ENCODE measurements at places on chromosomes 5 and 9. TPM values are rescaled to one million over a fixed set of nuclear protein-coding genes. Genes with fewer than 3 reads are reported as not detected.
A peak's percentile ranks its signal among the peaks of the same experiment; 100 is the strongest.

The MARCHF6 gene
- 194 TPM for total RNA-seq

The PPP1R26 gene
- total RNA-seq: 14.8 TPM

The PLEKHG4B gene
- total RNA-seq: 1.4 TPM

The SOX30 gene
- not detected for total RNA-seq

The HEMGN gene
- total RNA-seq: 0.53 TPM

The ITGA1 gene
- 10.4 TPM for total RNA-seq

The MYOZ3 gene
- 0.36 TPM for total RNA-seq

The SHB gene
- total RNA-seq: 5.7 TPM

The ANKRD18A gene
- total RNA-seq: 0.12 TPM

DNA sequence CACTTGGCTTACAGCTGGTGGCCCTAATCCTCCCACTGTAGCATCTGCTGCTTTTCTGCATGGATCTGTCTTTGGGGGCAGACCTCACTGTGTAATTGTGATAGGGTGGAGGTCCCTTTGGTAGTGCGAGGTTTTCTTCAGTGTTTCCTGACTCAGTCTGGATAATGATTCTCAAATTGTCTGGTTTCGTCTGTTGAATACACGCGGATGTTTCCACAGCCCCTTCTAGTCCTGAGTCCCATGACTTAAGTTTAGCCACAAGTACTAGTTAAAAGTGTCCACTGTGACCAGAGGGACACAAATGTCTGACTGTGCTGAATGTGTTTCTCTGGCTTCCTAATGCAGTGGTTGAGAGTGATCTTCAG is 70.5 kb downstream of the LMNB1 start:
- H3K36me3 ChIP-seq: no peaks in the 10 kb centered on the region
- no peak overlapping the region for H3K4me3 ChIP-seq
- H3K27ac ChIP-seq: no peak overlapping the region
- H3K27me3 ChIP-seq: no peaks in the 10 kb centered on the region

GRCh38 chr5:151028717-151029116 is 8.3 kb downstream of the GPX3 start:
- no peaks in the 10 kb centered on the region for H3K27me3 ChIP-seq
- no peaks in the 10 kb centered on the region for H3K36me3 ChIP-seq
- no peak for DNase-seq
- H3K27ac ChIP-seq: no peak overlapping the region

- DNase-seq: no peak
- H3K36me3 ChIP-seq: no peaks in the 10 kb centered on the region
- H3K4me1 ChIP-seq: no peaks in the 10 kb centered on the region
- H3K27ac ChIP-seq: no peak overlapping the region
These were observed 71.1 kb upstream of the RETREG1 start for GRCh38 chr5:16687898-16688297.

DNA sequence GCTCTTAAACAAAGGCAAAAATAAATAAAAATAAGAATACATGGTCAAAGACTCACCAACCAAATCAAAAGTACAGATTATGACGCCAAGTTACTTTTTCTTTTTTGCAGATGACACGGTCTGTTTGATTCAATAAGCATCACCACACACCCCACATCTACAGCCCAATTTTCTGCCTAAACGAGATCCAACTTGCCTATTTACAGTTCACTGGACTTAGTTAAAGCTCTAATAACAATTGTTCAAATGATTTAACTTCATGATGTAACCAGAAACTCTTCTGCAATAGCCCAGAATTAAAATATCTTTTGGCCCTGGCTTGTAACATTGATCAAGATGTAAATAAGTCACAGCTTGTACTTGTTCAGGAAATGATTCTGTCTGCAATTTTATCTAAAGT is 590.3 kb upstream of the C9orf72 start:
- no peak for DNase-seq
- no peak overlapping the region for H3K27ac ChIP-seq
- no peaks in the 10 kb centered on the region for H3K27me3 ChIP-seq
- H3K36me3 ChIP-seq: no peaks in the 10 kb centered on the region
- no peaks in the 10 kb centered on the region for H3K4me1 ChIP-seq
- H3K4me3 ChIP-seq: no peak overlapping the region

DNA sequence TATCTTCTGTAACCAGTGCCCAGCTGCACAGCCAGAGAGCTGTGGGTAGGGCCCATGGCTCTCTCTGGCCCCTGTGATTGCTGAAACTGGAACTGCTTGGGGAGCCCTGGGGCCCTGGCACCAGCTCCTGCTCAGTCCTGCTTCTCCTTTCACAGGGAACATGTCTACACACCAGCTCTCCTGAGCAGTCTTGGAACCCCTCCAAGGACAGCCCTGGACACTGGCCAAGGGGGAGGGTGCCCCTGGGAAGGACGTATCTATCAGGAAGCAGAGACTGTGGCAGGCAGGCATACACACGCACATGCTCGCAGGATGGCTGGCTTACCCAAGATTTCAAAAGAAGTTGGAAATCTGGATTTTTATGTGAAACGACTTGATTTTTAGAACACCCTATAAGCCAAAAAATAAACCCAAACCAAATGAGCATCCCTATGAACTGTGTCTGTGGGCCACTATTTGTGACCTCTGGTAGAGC is 8.8 kb upstream of the TRAF1 start:
- no peaks in the 10 kb centered on the region for H3K36me3 ChIP-seq
- peak overlapping the region; percentile 80 for H3K27ac ChIP-seq
- no peak overlapping the region for H3K4me3 ChIP-seq

- no peaks in the 10 kb centered on the region for H3K27me3 ChIP-seq
- no peaks in the 10 kb centered on the region for H3K36me3 ChIP-seq
- H3K27ac ChIP-seq: no peak overlapping the region
- H3K4me3 ChIP-seq: no peak overlapping the region
These were observed 85.8 kb downstream of the DAP start for GRCh38 chr5:10675177-10675700.

- no peak overlapping the region for H3K4me3 ChIP-seq
- DNase-seq: no peak
- H3K4me1 ChIP-seq: no peaks in the 10 kb centered on the region
- no peaks in the 10 kb centered on the region for H3K27me3 ChIP-seq
- no peak overlapping the region for H3K27ac ChIP-seq
- no peaks in the 10 kb centered on the region for H3K36me3 ChIP-seq
These were observed 612.1 kb downstream of the MTRR start for GRCh38 chr5:8481007-8481406.

DNA sequence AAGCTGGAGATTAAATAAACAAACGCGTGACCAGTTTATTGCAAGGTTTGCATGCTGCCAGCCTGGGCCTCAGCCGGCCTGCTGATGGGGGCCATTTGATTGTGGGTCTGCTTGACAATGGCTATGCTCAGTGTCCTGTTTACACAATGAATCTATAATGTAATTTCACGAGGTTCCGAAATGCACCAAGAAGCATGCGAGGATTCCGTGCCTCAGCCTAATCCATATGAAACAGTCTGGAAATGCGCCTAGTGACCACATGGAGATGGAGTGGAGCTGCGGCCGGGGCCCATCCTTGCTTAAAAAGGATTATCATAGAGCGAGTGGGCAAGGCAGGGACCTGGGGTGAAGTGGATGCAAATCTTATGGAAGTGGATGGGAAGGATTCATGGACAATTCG is 382.4 kb downstream of the CDK5RAP2 start:
- H3K4me1 ChIP-seq: no peaks in the 10 kb centered on the region
- no peaks in the 10 kb centered on the region for H3K27me3 ChIP-seq
- no peak for DNase-seq
- no peaks in the 10 kb centered on the region for H3K36me3 ChIP-seq
- H3K27ac ChIP-seq: no peak overlapping the region
- no peak overlapping the region for H3K4me3 ChIP-seq

GRCh38 chr5:21810737-21811316 is 1042.3 kb downstream of the CDH12 start:
- no peak for DNase-seq
- H3K36me3 ChIP-seq: no peaks in the 10 kb centered on the region
- no peak overlapping the region for H3K4me3 ChIP-seq
- H3K27me3 ChIP-seq: no peaks in the 10 kb centered on the region
- no peak overlapping the region for H3K27ac ChIP-seq

- H3K4me3 ChIP-seq: no peak overlapping the region
- no peak for DNase-seq
These were observed 73.3 kb downstream of the SH3TC2 start for GRCh38 chr5:148989567-148989966.

DNA sequence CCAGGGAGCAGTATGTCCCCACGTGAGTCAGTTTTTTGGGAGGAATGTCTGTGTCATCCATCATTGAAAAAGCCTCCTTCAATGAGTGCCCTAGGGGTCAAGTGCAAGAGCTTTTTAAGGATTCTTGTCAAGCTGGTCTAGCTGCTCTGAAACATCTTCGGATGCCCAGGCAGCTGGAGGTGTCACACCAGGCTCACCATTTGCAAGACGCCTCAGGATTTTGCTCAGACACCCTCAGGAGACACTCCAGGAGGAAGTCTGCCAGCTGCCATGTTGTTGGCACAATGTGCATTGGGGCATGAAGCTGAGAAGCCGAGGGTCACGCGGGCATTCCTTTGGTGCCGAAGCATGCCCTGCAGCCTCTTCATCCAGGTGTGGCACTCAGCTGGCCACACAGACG is 111.1 kb upstream of the S1PR3 start:
- no peaks in the 10 kb centered on the region for H3K36me3 ChIP-seq
- DNase-seq: no peak
- no peaks in the 10 kb centered on the region for H3K4me1 ChIP-seq
- H3K4me3 ChIP-seq: no peak overlapping the region
- H3K27ac ChIP-seq: no peak overlapping the region

- no peaks in the 10 kb centered on the region for H3K36me3 ChIP-seq
- no peak overlapping the region for H3K4me3 ChIP-seq
- DNase-seq: no peak
- no peaks in the 10 kb centered on the region for H3K4me1 ChIP-seq
These were observed 575.8 kb downstream of the TLE1 start for GRCh38 chr9:81113453-81114124.

GRCh38 chr9:91131433-91131839 is 230.3 kb downstream of the AUH start:
- DNase-seq: peak; percentile 65
- H3K27me3 ChIP-seq: no peaks in the 10 kb centered on the region
- H3K4me3 ChIP-seq: no peak overlapping the region
- H3K36me3 ChIP-seq: no peaks in the 10 kb centered on the region
- H3K4me1 ChIP-seq: peaks cover 2% of the 10 kb centered on the region
- peak overlapping the region; percentile 27 for H3K27ac ChIP-seq

GRCh38 chr9:70403166-70403565 is 11.3 kb downstream of the KLF9 start:
- no peaks in the 10 kb centered on the region for H3K36me3 ChIP-seq
- peak overlapping the region; percentile 69 for H3K27ac ChIP-seq
- H3K27me3 ChIP-seq: no peaks in the 10 kb centered on the region
- H3K4me3 ChIP-seq: no peak overlapping the region
- H3K4me1 ChIP-seq: peaks cover 55% of the 10 kb centered on the region

DNA sequence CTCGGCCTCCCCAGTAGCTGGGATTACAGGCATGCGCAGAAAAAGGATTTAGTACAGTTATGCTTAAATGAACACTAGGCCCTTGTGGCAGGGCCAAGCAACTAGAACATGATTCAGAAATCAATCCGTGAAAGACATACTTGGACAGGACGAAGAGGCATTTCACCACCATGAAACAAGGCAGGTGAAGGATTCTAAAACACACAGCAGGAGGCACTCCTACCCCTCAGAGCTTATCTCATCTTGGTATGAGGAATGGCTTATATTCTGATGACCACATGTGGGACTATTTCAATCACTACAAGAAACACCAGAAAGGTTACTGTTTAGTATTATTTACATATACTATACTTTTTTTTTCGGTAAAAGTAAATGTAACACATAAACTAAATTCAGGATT is 15.7 kb downstream of the OR2S2 start:
- peaks cover 3% of the 10 kb centered on the region for H3K4me1 ChIP-seq
- no peak overlapping the region for H3K27ac ChIP-seq
- DNase-seq: no peak
- H3K4me3 ChIP-seq: no peak overlapping the region
- no peaks in the 10 kb centered on the region for H3K27me3 ChIP-seq

- DNase-seq: no peak
- H3K4me1 ChIP-seq: no peaks in the 10 kb centered on the region
- H3K27ac ChIP-seq: no peak overlapping the region
These were observed 168.4 kb upstream of the FSTL4 start for GRCh38 chr5:133780619-133781280.

DNA sequence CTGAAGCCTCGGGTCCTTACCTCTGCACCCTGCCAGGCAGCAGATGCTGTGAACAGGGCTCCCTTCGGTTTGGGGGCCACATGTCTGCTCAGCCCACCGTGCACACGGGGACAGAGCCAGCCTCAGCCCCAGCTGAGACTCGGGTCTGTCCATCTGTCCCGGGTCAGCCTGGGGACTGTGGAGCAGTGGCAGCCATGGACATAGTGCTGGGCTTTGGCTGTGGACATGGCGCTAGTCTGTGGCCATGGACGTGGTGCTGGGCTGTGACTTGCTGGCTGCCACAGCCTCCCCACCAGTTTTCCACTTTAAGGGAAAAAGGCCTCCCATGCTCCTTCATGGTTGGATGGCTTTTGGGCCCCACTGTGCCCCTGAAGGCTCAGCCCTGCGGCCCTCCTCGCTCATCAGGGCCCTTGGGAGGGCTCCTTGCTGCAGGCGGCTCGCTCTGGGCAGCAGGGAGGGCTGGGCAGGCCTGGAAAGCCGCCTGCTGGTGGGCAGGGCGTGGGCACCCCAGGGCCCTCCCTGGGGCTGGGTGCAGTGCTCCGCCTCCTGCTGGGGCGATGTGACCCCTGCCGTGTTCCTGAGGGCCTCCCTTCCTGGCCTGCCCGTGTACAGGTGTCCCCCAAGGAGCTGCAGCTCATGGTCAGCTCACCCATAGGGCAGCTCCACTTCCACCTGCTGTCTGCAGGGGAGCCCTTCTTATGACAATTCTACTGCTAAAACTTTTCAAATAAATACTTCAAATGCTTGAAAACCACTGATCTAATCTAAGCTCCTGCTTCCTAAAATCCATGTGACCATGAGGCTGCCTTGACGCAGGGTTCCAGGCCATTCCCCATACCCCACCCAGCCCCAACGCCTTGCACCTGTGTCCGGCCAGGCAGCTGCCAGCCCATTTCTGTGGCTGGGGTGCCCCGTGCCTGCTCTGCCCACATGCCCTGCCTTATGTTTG is 112.1 kb upstream of the LMX1B start:
- no peaks in the 10 kb centered on the region for H3K27me3 ChIP-seq
- no peak overlapping the region for H3K4me3 ChIP-seq
- H3K4me1 ChIP-seq: peaks cover 5% of the 10 kb centered on the region
- DNase-seq: no peak

- H3K36me3 ChIP-seq: no peaks in the 10 kb centered on the region
- DNase-seq: peak; percentile 22
- H3K27me3 ChIP-seq: no peaks in the 10 kb centered on the region
- no peak overlapping the region for H3K27ac ChIP-seq
- no peak overlapping the region for H3K4me3 ChIP-seq
These were observed 33.6 kb downstream of the EXD3 start for GRCh38 chr9:137389428-137389746.

GRCh38 chr9:94746541-94747370 is 20.3 kb downstream of the AOPEP start:
- no peak for DNase-seq
- H3K27ac ChIP-seq: no peak overlapping the region
- H3K36me3 ChIP-seq: no peaks in the 10 kb centered on the region

- no peak overlapping the region for H3K4me3 ChIP-seq
- no peak overlapping the region for H3K27ac ChIP-seq
- DNase-seq: no peak
- H3K4me1 ChIP-seq: no peaks in the 10 kb centered on the region
- H3K27me3 ChIP-seq: no peaks in the 10 kb centered on the region
These were observed 609.4 kb downstream of the SLCO4C1 start for GRCh38 chr5:101686536-101687157.

- H3K36me3 ChIP-seq: no peaks in the 10 kb centered on the region
- peaks cover 3% of the 10 kb centered on the region for H3K27me3 ChIP-seq
- peak overlapping the region; percentile 36 for H3K4me3 ChIP-seq
These were observed 1.7 kb downstream of the FOXD1 start for GRCh38 chr5:73446631-73447529.

All from ovary (tissue), 10 donors.